ENCODE measurements at places on chromosomes 11 and 22.

DNA sequence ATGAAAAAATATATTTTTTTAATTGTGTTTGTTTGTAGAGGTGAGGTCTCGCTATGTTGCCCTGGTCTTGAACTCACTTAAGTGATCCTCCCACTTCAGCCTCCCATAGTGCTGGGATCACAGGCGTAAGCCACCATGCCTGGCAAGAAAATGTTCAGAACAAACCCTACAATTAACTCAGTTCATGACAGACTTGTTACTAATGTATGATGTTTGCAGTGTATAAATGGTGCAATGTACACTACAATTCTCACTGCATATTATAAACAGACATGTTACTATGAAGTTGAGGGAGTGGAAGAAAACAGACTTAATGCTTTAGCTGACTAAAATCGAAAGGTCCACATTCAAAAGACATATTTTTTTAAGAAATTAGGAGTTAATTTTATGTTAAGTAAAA, 59.0 kb downstream of the SIK3 start:
- no peak for DNase-seq

- no peak for DNase-seq
Observed at GRCh38 chr11:107018902-107019493, 722 bp upstream of the GUCY1A2 start.

- DNase-seq = no peak
Observed at GRCh38 chr11:85088286-85088685, 538.9 kb downstream of the DLG2 start.

DNA sequence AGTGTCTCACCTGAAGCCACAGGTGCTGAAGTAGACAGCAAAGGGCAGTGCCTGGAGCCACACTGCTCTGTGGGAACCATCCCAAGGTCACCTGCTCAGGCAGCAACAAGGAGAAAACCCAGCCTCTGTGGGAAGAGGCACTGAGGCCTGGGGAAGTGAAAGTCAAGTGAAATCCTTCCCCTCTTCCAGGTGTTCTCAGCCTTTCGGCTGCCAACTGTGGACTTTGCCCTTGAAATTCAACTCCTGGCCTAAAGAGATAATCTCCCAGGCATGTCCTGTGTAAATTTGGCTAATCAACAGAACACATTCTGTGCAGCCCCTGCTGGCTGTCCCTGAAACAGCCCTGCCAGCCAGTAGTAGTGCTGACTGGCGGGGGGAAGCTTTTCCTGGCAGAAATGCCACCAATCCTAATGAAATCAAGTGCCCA, 112.1 kb downstream of the RPL27A start:
- no peak for DNase-seq

GRCh38 chr22:20980938-20981722, 967 bp upstream of the LZTR1 start:
- DNase-seq = no peak

DNA sequence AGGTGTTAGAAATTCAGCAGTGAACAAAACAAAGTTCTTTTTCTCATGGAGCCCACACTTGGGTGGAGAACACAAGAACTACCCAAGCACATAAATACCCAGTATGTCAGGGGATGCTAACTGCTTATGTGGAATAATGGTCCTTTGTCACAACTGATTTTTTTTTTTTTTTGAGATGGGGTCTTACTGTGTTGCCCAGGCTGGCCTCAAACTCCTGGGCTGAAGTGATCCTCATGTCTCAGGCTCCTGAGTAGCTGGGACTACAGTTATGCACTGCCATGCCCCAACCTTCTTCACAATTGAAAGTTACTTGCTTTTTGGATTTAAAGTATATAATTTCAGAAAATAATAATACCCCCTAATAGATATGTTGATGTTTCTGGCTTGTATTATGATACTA, 122.6 kb upstream of the RASSF10 start:
- DNase-seq = no peak

- DNase-seq = no peak
Observed at GRCh38 chr11:20881328-20882079, 212.1 kb downstream of the NELL1 start.

- DNase-seq = no peak
Observed at GRCh38 chr22:44956840-44957767, 52.7 kb downstream of the PHF21B start.

DNA sequence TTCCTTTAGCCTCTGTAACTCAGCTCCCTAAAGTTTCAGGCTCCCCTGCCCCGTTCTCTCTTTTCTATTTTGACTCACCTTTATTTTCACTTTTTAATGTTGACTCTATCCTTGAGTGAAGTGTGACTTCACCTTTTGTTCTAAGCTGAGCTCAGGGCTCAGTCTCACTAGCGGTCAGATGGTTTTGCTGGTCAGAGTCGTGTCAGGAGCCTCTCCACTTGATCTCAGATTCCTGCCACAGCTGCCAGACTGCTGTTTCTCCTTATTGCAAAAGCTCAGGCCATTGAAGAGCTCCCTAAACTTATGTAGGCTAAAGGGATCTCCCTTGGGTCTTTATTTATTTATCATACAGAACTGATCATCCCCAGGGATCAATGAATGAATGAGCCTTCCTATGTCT, 13.7 kb upstream of the POU2AF2 start:
- DNase-seq = no peak

GRCh38 chr22:23786752-23787599, at the start of gene SMARCB1:
TSS of gene SMARCB1 (plus strand) at chr22:23786966. CDS start at chr22:23787170, 204 bp downstream.
- DNase-seq = peak; percentile 82

DNA sequence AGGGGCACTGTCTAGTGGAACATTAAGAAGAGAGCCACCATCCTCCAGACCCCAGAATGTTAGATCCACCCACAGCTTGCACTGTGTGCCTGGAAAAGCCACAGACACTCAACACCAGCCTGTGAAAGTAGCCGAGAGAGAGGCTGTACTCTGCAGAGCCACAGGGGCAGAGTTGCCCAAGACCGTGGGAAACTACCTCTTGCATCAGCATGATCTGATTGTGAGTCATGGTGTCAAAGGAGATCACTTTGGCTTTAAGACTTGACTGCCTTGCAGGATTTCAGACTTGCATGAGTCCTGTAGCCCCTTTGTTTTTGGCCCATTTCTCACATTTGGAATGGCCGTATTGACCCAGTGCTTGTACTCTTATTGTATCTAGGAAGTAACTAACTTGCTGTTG, 115.9 kb upstream of the CCDC179 start:
- DNase-seq = no peak

GRCh38 chr22:23212061-23213021, 32.0 kb downstream of the BCR start:
- no peak for DNase-seq

DNA sequence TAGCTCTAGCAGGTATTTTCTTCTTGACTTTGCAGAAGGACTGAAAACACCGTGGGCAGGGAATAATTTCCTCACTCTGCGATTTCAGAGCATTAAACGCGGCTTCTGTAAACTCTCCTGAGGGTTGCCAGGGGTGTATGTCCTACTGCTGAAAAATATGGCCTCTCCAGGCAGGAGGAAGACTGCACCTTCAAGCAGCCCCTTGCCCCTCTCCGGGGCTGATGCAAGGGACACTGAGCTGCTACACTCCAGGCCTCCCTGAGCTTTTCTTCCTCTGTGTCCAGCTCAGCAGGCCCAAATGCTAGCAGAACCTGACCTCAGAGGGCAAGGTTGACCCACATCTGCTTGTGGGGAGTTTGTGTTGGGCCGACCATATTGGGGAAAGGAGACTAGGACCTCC, 2.2 kb downstream of the CD6 start:
- DNase-seq = no peak

GRCh38 chr11:3840004-3840869, 522 bp downstream of the RHOG start:
- no peak for DNase-seq

- no peak for DNase-seq
Observed at GRCh38 chr22:19652316-19652715, 62.0 kb upstream of the SEPTIN5 start.

GRCh38 chr11:130691581-130691980, 224.7 kb downstream of the SNX19 start:
- no peak for DNase-seq

- DNase-seq = no peak
Observed at GRCh38 chr11:128336203-128336602, 251.2 kb downstream of the ETS1 start.

DNA sequence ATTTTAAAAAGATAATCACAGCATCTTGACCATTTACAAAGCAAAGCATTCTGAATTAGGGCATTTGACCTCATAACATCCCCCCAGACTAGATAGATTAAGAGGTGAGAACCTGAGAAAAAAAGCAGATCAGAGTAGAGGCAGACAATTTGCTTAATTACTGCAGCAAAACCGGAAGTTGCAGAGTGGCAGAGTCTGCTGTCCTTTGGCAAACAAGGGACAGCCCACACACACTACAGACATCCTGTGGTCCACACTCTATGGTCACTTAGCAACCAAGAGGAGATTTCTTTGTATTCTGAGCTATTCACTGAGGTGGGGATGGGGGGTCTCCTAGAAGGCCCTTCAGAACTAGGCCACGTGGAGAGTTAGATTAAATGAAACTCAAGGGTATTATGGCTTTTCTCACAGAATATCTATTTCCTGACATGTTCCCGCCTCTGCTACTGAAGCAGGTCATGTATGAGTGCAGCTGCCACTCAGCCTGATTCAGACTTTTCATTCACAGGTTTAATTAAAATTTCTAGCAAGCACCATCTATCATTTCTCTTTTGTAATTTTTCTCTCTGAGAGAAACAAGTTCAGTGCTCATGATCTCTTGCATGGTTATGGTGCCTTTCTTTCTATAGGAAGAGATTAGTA, 48.5 kb downstream of the SVIP start:
- no peak for DNase-seq

DNA sequence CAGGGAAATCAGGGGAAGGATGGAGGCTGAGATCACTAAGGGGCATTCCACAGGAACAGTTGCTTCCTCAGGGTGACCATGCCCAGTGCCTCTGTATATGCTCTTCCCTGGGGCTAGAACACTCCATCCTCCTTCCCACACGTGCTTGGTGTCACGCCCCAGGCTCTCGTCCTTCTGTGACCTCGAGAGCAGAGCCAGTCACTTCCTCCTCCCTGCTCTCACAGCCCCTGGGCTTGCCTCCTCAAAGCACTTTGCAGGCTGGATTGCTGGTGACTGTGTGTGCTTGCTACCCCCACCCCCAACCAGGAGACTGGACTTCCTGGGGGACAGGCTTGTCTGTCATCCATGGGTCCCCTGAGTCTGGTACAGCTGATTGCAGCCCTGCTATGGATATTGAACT, 56.5 kb upstream of the AMPD3 start:
- no peak for DNase-seq

- DNase-seq = no peak
Observed at GRCh38 chr11:11426226-11426952, 73.3 kb upstream of the CSNK2A3 start.

DNA sequence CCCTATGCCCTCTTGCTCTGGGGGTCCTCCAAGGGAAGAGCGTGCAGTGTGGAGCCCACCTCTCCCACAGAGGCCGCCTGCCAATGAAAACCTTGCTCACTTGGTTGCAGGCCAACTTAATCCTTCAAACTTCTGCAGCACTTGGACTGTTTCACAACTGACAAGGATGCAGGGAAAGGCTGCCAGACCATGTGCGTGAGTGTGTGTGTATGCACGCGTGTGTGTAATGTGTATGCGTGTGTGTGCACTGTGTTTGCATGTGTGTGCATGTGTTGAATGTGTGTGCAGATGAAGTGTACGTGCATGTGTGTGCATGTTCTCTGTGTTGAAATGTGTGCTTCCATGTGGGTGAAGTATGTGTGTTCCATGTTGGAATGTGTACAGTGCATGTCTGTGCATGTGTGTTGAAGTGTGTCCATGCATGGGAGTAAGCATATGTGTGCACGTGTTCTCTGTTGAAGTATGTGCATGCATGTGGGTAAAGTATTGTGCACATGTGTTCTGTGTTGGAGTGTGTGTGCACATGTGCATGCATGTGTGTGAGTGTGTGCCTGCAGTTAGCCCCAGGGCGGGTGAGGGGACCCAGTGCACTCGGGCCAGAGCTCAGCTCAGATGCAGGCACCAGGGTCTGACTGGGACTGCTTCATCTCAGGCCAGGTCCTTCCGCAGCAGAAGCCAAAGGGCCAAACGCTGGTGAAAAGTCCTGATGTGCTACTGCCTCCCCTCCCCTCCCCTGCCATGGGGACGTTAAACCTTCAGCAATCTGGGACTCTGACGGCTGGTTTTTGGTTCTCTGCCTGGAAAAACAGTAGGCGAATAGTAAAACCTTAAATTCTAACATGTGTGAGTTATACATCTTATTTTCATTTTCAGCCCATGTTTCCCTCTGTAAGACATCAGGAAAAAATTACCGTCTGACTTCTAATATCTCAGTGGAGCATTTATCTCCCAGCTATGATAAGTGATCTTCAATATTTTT, 72.0 kb downstream of the FLI1 start:
- DNase-seq = no peak

- no peak for DNase-seq
Observed at GRCh38 chr22:27772081-27772983, 29.2 kb downstream of the MN1 start.

GRCh38 chr11:108364159-108364558, 103.2 kb downstream of the C11orf65 start:
- no peak for DNase-seq

- no peak for DNase-seq
Observed at GRCh38 chr11:94678236-94678635, 89.9 kb upstream of the AMOTL1 start.

DNA sequence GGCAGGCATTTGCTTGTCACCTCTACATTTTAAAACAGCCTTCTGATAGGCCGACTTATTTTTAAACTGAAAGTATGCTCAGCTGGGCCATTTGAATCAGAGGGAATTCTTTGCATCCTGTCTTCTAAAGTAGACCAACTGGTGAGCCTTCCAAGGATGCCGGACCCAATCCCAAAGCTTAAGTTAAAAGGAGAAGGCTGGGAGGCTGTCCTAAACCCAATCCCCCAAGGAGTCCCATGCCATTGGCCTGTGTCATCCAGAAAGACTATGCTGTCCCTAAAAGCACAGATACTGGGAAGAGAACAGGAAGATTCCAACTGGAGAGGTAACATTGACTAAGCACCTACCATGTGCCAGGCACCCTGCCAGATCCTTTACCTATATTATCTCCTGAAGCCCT, 18.0 kb downstream of the TENM4 start:
- no peak for DNase-seq

DNA sequence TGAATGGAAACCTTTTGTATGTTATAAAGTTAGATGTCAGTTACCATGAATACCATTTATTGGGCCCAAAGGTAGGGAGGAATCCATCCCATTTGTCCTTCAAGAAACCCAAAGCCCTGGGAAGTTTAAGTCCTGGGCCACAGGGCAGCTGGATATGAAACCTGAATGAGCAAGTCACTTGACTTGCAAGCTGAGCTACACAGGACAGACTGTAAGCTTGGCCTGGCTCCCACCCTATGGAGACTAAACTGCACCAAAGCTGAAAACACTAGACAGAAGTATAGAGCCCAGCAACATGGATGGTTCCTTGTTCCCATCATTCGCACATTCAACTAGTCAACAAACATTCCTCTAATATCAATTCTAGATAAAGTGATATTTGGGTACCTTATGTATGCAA, 71.3 kb downstream of the KCNC1 start:
- no peak for DNase-seq

GRCh38 chr11:43987384-43988039, 45.1 kb downstream of the C11orf96 start:
- DNase-seq = no peak

GRCh38 chr11:111714522-111714921, 51.7 kb downstream of the PPP2R1B start:
- DNase-seq = no peak

GRCh38 chr22:17101475-17102296, 16.9 kb downstream of the IL17RA start:
- DNase-seq = no peak

- no peak for DNase-seq
Observed at GRCh38 chr11:10978198-10978597, 120.3 kb upstream of the ZBED5 start.

- DNase-seq = no peak
Observed at GRCh38 chr11:10304495-10305261, at the start of gene ADM. TSS of gene ADM (plus strand) at chr11:10305073. CDS start at chr11:10305701, 628 bp downstream.
